Pancreas (tissue), 10 donors: ENCODE measurements at places on chromosomes 2 and 18. TPM values are rescaled to one million over a fixed set of nuclear protein-coding genes. Genes with fewer than 3 reads are reported as not detected.
A peak's percentile ranks its signal among the peaks of the same experiment; 100 is the strongest.

The CCL20 gene
- 0.75 TPM for polyA plus RNA-seq

The GDF7 gene
- polyA plus RNA-seq = 0.89 TPM

The TUBA3E gene
- 0.11 TPM for polyA plus RNA-seq

The HNMT gene
- 32.7 TPM for polyA plus RNA-seq

The EGR4 gene
- polyA plus RNA-seq = 0.94 TPM

The RAB6D gene
- polyA plus RNA-seq = 0.14 TPM

The TRIM43 gene
- not detected for polyA plus RNA-seq

DNA sequence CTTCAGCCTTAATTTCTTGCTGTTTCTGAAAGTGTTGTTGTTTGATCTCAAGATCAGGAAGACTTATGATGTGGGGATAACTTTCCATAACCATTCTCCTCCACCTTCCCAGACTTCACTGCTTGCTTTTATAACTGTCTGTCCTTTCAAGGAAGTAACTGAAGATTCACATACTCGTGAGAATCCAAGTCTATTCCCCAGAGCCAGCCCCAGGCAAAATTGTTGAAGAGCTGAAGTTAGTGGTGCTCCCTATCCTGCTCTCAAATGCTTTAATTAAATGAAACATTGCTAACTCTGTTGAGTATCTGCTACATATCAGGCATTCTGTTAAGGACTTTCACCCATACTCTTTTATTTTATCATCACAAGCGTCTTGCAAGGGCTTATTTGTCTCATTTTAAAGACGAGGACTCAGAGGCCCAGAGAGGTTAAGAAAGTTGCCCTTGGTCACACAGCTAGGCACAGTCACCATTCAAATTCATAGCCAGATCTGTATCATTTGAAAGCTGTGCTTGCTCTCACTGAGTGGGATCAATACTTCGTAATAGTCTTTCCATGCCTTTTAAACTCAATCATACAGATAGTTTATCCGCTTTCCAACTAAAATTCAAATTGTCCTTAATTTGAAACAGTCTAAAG, 189.8 kb upstream of the TCF4 start:
- DNase-seq = no peak

- no peak for DNase-seq
Measured at GRCh38 chr2:173021939-173022371, 53.7 kb upstream of the MAP3K20 start.

- no peak for DNase-seq
Measured at GRCh38 chr2:132640116-132640515, 29.9 kb downstream of the LYPD1 start.

DNA sequence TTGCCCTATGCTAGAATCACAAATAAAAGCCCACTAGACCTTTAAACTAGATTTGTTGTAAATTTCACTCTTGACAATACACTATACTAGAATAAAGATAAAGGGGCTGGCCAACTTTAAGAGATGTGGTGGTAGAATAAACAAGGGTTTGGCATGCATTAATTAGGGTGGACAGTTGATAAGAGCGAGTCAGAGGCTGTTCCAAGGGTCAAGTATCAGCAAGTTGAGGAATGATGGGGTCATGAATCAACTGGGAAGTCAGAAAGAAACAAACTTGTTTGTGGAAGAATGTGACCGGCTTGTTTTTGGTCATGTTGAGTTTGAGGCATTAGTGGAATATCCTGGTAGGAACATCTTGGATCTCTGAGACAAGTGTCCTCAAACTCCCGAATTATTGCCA, 398.3 kb upstream of the TNP1 start:
- DNase-seq = no peak

DNA sequence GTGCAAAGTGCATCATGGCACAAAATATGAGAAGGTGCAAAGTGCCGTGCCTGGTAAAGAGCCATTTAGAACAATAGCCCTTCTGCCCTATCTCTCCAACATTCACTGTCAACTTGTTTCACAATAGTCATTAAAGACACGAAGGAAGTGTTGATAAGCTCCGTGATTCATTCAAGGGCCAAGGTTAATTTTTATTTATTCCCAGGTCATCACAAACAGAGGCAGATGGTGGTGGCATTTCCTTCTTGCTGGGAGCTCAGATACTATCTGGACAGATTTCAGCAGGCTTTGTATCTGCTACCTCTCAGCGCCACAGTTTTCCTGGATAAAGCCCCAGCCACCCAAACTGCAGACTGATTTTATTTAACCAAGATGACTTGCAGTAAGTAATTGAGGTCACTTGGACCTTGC, 309.3 kb downstream of the ZNF521 start:
- no peak for DNase-seq

- no peak for DNase-seq
Measured at GRCh38 chr2:1864981-1865421, 120.7 kb upstream of the PXDN start.

- DNase-seq = no peak
Measured at GRCh38 chr2:74201196-74201595, 2.8 kb downstream of the MTHFD2 start.

DNA sequence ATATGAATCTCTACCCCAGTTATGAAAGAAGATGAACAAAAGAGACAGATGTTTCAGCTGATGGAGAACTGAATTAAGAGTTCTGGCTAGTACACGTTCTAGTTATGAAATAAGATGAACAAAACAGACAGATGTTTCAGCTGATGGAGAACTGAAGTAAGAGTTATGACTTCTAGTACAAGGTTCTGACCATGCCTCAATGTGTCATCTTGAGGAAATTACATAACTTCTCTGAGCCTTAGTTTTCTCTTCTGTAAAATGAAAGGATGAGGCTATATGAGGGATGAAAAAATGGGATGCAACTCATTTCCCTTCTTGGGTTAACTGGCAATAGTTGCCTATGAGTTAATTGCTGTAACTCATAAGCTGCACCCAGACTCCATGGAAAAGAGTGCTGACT, 92.9 kb upstream of the WDR75 start:
- no peak for DNase-seq

- DNase-seq = no peak
Measured at GRCh38 chr18:63697097-63697660, 5.6 kb upstream of the SERPINB11 start.

GRCh38 chr2:168639441-168639898, 163.0 kb upstream of the NOSTRIN start:
- no peak for DNase-seq

GRCh38 chr2:119487434-119488244, 36.6 kb downstream of the SCTR start:
- peak; percentile 93 for DNase-seq

- DNase-seq = no peak
Measured at GRCh38 chr2:112493048-112493447, 11.1 kb downstream of the TTL start.
